ENCODE measurements at places on chromosomes 1 and 21.

DNA sequence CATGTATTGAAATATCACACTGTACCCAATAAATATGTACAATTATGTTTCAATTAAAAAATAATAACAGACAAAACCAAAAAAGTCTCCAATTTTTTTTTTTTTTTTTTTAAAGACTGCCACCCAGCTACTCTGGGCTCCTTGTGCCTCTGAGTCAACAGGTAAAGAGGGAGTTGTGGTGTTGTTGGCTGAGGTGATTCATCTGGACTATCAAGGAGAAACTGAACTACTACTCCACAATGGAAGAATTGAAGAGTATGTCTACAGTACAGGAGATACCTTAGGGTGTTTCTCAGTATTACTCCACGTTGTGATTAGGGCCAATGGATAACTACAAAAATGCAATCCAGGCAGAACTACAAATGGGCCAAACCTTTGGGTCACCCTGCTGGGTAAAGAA is 67.9 kb downstream of the SCMH1 start:
- no peak for DNase-seq

DNA sequence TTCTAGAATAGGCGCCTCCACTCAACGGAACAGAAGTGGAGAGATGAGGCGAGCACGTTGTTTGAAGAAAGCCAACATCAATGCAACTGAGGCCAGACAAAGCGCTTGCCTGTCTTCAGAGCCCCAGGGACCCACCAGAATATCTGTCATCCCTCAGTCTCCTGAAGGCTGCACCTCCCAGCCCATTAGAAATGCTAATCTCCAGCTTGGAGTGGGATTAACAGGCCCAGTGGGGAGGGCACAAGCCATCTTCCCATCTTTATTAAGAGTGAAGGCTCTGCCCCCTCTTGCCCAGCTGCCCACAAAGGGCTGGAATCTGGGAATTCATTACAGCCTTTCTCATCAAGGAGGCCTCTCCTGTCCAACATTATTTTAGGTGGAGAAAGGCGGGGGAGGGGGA is 16.8 kb upstream of the CNTN2 start:
- no peak for DNase-seq

DNA sequence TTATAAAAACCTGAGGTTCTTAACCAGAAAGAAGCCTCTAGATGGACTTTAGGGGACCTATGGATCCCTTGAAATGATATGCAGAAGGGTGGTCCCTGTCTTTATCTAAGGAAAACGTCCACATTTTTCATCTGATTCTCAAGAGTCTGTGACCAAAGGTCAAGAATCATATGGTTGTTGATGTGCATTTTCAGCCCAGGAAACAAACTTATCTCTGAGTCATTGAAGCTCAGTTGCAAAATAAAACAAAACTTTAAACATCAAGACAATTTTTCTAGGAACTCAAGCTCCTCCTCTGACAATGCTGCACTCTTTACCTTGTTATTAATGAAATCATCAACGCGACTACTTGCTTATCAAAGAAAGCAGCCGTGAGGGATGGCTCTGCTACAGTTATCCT is 83.3 kb downstream of the TIAM1 start:
- DNase-seq = no peak

DNA sequence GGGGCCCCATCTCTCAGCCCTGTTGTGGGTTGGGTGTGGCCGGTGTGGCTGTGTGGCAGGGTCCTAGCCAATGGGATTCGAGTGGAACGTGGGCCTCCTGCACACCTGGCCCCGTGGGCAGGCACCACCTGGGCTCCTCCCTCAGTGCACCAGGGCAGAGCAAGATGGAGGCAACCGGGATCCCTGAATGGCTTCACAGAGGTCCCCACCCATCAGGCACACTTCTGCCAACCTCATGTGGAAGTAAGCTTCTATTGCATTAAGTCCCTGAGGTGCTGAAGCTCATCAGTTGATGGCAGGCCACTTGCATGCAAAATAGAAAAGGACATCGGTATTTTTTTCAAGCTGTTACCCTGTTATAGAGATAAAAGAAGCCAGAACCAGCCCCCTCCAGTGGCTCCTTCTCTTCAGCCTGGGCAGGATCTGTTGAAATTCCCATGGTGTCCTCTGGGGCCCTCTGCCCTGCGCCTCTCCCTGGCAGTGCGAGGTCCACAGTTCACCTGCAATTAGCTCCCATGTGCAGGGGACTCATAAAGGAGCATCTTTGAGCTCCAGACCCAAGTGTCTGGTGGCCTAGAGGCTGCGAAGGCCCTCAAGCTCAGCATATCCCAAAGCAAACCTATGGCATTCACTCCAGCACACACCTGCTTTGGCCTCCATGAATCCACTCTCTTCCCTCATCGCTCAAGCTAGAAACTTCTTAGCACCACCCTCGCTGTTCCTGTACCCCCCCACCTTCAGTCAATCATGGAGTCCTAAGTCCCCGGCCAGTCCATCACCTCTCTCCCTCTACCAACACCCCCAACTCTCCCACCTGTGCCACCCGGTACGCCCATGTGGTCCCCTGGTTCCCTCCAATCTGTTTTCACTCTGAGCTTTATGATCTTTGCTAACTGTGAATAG is 2.1 kb upstream of the SLC45A1 start:
- DNase-seq = no peak

GRCh38 chr1:180267761-180268555 is 37.9 kb downstream of the LHX4 start:
- DNase-seq = no peak

- DNase-seq = no peak
Measured at GRCh38 chr1:53730224-53730865, 8.6 kb downstream of the GLIS1 start.

DNA sequence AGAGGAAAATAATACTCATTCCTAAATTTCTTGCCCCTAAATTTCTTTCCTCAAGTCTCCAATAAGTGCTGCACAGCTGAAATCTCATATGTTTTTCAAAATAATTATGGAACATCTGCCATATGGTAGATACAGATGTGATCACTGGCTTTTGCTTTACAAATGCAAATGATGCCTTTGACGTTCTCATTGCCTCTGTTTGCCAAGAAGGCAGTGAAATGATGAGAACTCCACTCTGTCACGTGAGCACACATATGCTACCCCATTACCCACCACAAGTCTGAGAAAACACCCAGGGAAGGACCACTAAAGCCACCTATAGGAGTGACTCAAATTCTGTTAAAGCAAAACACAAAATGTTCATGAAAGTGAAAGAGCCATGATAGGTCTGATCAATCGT is 43.9 kb downstream of the DSCAM start:
- DNase-seq = no peak

GRCh38 chr21:14533499-14534428 is 12.4 kb downstream of the SAMSN1 start:
- DNase-seq = no peak

- DNase-seq = no peak
Measured at GRCh38 chr1:188247255-188247654, 1418.5 kb downstream of the PLA2G4A start.

- no peak for DNase-seq
Measured at GRCh38 chr1:247330548-247331171, 1.0 kb downstream of the ZNF496 start.

Measured in left lobe of liver (tissue), 2 donors.